ENCODE measurements at places on chromosomes 12 and 14. TPM values are rescaled to one million over a fixed set of nuclear protein-coding genes. Genes with fewer than 3 reads are reported as not detected.

Gene GALNT9
- 0.75 TPM for total RNA-seq

DNA sequence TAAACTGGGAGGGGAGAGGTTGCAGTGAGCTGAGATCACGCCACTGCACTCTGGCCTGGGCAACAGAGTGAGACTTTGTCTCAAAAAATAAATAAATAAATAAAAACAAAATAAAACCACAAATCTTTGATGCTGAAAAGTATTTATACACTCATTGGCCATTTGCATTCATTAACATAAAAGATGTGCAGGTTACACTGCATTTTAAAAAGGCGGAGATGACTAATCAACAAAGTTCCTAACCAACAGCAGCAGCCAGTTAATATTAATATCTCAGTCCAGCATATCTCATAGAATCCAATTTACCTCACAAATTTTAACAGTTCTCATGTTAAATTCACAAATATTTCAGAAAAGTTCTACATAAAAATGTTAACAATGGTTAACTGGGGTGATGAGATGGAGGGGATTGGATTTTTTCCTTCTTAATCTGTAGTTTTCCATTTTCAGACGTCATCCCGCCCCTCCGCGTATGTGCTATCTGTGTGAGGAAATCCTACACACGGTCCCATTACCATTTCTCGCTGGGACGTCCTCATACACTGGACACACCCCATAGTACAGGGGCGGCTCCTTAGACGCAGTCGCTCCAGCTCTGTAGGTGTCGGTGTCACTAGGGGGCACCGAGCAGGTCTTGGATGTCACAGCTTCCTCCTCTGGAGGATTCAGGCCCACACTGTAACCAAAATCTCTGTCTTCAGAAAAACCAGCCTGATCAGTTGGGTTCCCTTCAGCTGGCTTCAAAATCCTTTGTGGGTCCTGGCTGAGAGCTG lies 7.3 kb downstream of the ANKLE2 start:
- peak; percentile 94 for ATAC-seq

- ATAC-seq: no peak
Observed at GRCh38 chr14:93943052-93943451, 15.9 kb downstream of the FAM181A start.

DNA sequence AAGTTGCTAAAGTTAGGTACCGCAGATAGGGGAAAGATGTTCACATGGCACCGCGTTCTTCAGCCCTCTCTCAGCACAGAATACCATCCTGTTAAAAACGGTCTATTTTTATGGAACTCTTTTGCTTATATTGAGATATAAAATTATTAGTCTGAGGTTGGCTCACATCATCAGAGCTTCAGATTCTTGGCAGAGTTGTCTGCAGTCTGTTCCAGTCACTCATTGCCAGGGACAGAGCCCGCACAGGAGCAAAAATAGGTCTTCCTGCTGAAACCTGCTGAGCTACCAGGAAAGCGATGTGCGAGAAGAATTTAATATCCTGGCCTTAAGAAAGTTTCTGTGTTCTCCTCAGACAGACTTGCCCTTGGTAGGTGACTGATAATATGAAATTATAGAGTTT lies 249.8 kb downstream of the VRK1 start:
- peak; percentile 55 for ATAC-seq

- no peak for ATAC-seq
Observed at GRCh38 chr14:58639198-58639565, 1.4 kb downstream of the DACT1 start.

DNA sequence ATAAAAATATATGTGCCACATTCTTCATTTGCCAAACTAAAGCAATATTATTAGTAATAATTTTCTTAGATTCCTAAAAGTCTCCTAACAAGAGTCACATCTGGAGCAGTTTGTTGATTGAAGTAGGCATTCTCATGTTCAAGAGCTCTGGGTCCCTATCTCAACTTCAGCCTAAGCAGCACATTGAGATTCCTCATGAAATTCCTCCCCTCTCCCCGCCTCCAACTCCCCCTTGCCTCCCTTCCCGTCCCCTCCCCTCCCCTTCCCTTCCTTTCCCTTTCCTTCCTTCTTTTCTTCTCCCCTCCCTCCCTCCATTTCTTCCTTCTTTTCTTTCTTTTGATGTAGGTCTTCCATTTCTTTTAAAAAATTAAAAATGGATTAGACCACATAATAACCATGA lies 48.7 kb upstream of the NAV3 start:
- ATAC-seq: no peak

- no peak for ATAC-seq
Observed at GRCh38 chr12:1064317-1064716, 73.3 kb downstream of the ERC1 start.

GRCh38 chr12:51244269-51244668 lies 5.6 kb downstream of the DAZAP2 start:
- ATAC-seq: no peak

Gene PRPH
- total RNA-seq: 9.6 TPM

- no peak for ATAC-seq
Observed at GRCh38 chr14:91400696-91401095, 16.9 kb downstream of the CCDC88C start.
